ENCODE measurements at places on chromosomes 7 and 10. TPM values are rescaled to one million over a fixed set of nuclear protein-coding genes. Genes with fewer than 3 reads are reported as not detected.

The PHKG1 gene
- total RNA-seq = 0.67 TPM

The OAT gene
- 166 TPM for total RNA-seq

DNA sequence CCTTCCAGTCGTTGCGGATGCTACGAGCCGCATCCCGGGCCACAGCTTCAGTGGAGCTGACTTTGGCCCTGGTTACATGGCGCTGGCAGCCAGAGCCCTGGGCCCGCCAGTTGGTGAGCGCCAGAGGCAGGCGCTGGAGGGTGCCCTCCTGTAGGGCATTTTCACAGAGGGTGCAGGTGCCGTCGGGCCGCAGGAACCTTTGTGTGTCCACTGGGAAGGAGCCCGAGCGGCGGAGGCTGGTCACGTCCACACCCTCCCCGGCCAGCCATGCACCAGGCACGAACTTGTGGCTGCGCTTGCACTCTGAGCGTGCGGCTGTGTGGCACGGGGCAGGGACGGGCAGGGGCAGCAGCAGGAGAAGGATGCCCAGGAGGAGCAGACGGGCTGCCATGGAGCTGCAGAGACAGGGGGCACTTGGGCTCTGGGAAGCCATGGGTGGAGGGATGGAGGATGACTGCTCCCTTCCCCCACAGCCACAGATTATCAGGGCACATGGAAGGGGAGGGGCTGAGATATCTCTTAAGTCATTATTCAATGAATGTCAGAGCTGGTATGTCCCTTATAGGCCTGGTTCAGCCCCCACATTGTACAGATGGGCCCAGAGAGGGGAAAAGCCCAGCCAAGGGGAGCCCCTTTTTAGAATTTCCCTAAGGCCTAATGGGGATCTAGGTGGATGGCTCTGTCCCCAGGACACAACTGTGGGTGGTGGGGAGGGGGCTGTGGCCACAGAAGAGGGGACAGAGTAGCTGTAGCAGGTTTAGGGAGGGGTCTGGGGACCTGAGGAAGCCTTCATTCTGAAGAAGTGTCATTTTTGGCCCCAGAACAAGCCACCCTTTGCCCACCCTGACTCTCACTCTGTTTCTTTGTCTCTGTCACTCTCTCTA, 1.8 kb downstream of the PRF1 start:
- no peak overlapping the region for H3K4me3 ChIP-seq
- no peak overlapping the region for H3K27ac ChIP-seq
- H3K27me3 ChIP-seq = no peaks in the 10 kb centered on the region
- no peak for DNase-seq

DNA sequence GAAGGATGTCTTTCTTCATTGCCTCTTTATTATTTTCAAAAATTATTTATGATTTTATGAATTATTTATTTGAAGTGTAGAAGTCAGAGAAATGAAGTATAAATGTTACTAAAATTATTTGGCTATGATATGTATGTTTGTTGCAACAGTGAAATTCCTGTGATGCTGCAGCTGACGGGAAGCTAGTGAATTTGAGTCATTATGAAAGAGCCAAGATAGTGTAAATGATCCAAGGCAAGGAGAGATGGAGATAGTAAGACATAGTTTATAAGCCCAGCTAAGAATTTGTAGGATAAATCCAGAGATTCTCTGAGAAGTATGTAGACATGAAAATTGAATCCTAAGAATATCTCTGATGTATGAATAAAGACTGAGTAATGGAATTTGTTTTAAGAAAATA, 30.8 kb downstream of the CASD1 start:
- no peak overlapping the region for H3K27ac ChIP-seq
- no peak for DNase-seq
- no peaks in the 10 kb centered on the region for H3K4me1 ChIP-seq
- H3K36me3 ChIP-seq = no peaks in the 10 kb centered on the region

DNA sequence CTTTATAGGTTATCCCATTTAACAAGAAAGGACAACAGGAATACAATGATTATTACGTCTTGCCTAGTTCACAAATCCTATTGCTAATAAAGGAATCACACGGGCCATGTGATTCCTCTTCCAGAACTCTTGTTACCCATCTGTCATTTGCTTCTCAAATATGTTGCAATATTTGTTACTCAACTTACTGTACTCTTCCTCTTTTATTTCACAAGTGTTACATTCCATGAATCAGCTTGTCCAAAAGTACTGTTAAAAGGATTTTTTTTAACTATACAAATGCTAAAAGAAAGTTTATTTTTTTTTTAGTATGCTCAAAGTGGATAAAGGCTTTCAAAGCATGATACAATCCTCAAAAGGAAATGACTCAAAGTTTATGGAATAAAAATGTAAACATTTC, 3.9 kb upstream of the CD36 start:
- no peak overlapping the region for H3K4me3 ChIP-seq
- H3K4me1 ChIP-seq = no peaks in the 10 kb centered on the region
- DNase-seq = peak; percentile 38
- H3K27ac ChIP-seq = no peak overlapping the region
